G401 (cell line): ENCODE measurements at places on chromosomes 1 and 21.

- DNase-seq, result no peak
These were observed 122.6 kb downstream of the NTNG1 start for GRCh38 chr1:107263291-107263915.

DNA sequence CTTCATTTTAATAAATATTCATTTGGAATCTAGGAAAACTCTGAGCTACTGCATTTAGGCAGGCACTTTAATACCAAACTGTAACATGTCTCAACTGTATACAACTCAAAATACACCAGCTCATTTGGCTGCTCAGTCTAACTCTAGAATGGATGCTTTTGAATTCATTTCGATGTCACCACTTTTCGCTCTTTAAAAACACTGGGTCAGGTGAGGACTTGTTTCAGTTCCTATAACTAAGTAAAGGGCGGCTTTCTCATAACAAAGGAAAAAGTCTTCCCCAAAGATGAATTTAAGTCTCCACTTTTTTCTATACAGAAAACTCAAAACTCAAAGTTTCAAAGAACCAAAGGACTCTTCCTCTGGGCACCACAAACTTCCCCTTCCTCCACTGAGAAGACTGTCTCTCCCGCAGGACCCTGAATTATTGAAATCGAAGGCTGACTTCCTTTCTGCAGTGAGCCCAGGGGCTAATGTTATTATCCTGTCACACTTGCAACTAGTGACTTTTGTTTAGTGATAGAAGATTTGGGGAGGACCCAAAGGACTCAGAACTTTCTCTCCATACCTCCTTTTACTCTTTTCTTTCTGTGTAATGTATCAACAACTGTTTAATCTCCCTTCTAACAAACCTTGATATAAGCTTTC, 9.7 kb upstream of the DHX9 start:
- DNase-seq, result no peak

- DNase-seq, result no peak
These were observed 1041.8 kb downstream of the PLA2G4A start for GRCh38 chr1:187870552-187870951.

GRCh38 chr1:53001128-53001527, 60.9 kb upstream of the PODN start:
- DNase-seq, result no peak

DNA sequence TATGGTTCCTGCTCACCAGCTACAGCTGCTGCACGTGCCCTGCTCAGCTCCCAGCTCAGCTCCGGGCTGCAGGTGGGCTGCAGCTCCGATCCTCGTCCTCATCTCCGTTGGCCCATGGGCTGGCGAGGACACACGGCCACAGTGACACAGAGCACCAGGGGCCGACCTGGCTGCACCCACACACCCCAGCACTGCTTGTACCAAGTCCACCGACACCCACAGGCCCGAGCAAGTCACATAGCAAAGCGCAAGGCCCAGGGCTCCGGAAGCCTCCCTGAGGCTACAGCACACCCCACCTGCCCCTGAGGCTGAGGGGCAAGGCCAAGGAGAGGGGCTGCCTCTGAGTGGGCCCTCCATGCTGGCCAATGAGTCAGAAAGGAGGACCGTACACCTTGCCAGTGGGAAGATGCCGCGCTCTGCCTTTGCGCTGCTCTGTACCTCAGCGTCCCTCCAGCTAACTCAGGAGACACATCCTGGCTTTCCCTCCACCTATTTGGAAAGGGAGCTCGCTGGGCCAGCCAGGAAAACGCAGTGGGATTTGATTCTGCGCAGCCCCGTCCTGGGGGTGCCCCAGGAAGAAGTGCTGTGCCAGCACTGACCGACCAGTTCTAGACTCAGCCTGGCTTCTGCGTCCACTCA, 124.8 kb downstream of the SIK1 start:
- DNase-seq, result no peak

DNA sequence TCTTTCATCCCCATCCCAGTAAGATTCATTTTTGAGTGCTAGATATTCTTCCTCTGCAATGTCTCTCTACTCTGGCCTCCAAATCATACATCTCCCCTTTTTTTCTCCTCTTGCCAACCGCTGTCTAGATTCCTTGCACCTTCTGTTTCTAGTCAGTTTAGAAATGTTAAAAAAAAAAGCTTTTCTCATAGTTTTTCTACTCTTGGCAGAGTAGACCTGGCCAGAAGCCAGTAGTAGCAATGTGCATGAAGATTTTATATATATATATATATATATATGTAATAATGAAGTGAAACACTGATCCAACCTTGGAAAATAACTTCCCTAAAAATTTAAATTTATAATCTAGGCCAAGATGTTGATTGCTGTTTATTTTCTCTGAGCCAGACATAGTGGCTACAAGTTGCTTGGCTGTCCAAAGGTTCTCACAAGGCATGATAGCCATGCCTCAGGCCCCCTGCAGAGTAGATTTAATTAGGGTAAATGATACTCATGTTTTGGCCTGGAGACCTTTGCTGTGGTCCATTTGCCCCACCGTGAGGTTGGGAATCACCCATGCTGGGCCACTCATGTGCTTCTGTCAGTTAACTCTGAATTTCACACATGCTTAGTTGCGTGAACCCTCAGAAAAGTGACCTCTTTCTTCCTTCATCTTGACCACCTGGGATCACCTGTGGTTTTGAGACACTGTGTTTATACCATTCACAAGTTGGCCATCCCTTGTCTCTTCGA, 103.4 kb upstream of the KCNE2 start:
- DNase-seq, result no peak

- DNase-seq, result peak; percentile 86
These were observed 819 bp upstream of the GPR3 start for GRCh38 chr1:27391511-27392095.

GRCh38 chr1:214688891-214689290, 85.9 kb downstream of the CENPF start:
- no peak for DNase-seq

- DNase-seq, result no peak
These were observed 125.1 kb downstream of the CYYR1 start for GRCh38 chr21:26447932-26448475.
